Cortex of kidney (tissue), 1 donor: ENCODE measurements at places on chromosomes 3 and 15.

DNA sequence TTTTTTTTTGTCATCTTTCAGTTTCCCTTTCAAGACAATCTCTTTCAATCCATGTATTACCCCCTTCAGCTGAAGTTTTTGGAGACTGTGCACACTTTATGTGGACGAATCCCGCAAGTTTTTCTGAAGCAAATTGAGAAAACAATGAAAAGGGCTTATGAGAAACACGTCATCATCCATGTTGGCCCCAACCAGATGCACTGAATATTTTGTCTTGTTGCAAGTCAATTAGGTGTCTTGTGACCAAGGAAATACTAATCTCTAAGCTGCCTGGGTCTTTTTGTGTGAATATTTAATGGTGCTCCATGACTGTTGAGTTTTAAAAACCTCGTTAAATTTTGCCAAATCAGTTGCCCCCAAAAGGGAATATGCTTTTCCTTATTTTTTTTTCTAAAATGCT, 21.7 kb upstream of the PPP4R2 start:
- DNase-seq = no peak

- no peak for DNase-seq
These were observed 3.4 kb downstream of the IL20RB start for GRCh38 chr3:136960838-136961836.

DNA sequence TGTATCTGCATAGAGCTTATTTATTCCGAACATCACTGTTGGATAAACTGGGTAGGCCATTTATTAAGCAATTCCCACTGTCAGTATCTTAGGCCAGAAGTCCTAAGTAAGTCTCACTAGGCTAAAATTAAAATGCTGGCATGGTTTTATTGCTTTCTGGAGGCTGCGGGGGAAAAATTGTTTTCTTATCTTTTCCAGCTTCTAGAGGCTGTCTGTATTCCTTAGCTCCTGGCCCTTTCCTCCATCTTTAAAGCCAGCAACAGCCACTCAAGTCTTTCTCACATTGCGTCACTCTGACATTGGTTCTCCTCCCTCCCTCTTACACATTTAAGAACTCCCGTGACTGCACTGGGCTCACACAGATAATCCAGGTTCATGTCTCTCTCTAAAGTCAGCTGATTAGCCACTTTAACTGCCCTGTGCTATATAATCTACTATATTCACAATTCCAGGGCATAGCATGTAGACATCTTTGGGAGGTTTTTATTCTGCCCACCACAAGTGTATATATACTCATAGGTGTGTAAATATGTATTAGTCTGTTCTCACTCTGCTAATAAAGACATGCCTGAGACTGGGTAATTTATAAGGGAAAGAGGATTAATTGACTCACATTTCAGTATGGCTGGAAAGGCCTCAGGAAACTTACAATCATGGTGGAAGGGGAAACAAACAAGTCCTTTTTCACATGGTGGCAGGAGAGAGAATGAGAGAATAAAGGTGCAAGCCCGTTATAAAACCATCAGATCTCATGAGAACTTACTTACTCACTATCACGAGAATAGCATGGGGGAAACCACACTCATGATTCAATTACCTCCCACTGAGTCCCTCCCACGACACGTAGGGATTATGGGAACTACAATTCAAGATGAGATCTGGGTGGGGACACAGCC, 113.5 kb upstream of the SLC7A14 start:
- DNase-seq = no peak

DNA sequence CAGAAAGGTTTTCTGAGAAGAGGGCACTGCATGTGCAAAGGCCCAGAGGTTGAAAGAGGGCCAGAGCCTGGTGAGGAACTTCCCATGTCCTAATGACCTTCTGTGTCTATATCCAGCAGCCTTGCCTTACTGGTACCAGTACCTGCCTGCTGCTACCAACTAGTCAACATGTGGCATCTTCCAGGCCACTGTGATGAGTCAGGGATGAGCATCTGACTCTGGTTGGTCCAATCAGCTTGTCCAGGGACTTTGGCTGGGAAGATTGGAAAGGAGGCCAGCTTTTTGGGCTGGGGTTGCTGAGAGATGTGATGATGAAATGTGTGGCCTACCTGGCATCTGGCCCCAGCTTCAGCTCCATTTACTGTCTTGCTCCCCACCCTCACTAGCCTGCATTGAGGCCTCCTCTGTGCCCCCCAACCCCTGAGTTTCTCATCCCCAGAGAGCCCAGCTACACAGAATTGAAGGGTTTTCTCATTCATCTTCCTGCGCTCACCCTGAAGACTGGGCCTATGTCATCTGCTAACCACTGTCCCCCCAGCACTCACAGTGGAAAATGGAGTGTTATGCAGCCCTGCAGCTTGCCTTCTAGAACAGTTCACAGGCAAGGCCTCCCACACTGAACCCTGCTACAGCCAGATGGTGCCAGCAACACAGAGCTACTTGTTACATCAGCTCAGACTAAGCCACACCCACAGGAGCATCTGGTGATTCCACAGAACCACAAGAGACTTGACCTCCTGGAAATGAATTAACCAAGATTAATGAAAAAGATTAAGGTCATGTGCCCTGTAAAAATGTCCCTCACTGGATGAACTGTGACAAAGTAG, 1.3 kb upstream of the TWF2 start:
- DNase-seq = no peak

GRCh38 chr15:101723171-101723873, 951 bp downstream of the TARS3 start:
- no peak for DNase-seq

GRCh38 chr3:69738859-69739203, 433 bp upstream of the MITF start:
- DNase-seq = no peak

- no peak for DNase-seq
These were observed 340.3 kb upstream of the RBMS3 start for GRCh38 chr3:28940530-28940929.

GRCh38 chr3:195838714-195839113, 27.0 kb upstream of the MUC4 start:
- no peak for DNase-seq

DNA sequence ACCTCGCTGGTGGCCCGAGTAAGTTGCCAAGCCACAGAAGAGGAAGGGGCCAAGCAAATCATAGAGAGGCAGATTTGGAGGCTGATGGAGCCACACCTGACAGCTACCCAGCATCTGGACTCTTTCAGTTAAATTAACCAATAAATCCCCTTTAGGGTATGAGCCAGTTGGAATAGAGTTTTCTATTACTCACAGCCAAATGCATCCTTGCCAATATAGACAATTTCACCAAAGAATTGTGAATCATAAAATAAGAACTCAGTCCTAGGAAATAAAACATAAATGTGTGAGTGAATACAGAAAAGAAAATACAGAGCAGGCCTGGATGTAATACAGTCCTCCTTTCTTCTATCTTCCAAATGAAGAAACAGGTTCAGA, 161.6 kb upstream of the ANKRD28 start:
- no peak for DNase-seq

GRCh38 chr15:56358604-56359003, 6.6 kb upstream of the TEX9 start:
- no peak for DNase-seq

DNA sequence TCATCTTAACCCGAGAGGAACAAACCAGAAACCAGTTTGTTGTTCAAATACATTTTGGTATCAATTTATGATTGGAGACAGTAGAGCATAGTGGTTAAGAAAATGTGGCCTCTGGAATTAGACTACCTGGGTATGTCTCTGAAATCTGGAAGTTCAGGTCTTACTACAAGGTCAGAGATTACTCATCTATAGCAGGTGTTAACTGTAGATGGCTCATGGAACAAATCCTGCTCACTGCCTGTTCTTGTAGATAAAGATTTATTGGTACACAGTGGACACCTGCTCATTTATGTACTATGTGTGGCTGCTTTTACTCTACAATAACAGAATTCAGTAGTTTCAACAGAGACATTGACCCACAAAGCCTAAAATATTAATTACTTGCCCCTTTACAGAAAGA, 413.3 kb downstream of the CNTN6 start:
- no peak for DNase-seq

DNA sequence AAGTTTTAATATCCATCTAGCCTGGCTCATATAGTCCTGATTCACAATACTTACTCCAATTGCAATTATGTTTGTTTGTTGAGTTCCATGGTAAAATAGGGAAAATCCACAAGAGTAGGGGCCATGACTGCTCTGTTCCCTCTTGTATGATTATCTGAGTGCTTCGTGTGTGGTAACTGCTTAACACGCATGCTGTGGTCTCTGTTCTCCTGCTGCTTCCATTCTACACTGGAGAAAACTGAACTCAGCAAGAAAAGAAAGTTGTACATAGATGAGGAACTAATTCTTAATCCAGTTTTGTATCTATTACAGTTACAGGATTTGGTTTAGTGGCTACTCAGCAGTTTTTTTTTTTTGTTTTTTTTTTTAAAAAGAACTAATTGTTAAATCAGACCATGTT, 223.0 kb upstream of the SATB1 start:
- no peak for DNase-seq

GRCh38 chr3:194275721-194276120, 75.4 kb downstream of the CPN2 start:
- DNase-seq = no peak

DNA sequence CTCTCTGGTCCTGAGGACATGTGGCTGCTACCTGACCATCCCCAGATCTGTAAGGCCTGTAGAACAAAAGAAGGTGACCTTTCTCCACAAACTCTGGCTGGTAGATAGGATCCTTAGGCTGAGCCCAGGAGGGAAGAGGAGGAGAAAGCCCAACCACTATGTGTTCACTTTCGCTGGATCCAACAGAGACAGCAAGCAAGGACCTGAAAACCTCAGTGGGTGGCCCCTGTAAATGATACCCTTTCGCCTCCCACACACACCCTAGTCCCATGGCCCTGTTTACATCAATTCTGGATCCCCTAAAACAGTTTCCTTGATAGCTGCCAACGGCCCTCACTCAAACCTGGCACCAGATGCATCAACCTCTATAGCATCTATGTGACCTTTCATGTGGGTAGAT, 22.4 kb downstream of the CCDC12 start:
- DNase-seq = no peak

DNA sequence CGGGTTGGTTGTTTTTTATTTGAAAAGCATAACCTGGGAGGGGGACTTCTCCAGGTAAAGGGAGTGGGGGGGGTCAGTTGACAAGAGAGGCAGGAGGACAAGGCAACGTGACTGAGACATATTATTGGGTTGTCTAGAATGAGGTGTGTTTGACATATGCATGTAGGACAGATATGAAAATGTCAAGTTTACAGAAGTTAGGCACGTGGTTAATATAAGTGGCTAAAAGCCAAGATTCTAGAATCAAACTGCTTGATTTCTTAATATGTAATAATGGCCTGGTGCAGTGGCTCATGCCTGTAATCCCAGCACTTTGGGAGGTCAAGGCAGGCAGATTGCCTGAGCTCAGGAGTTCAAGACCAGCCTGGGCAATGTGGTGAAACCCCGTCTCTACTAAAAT, 212.8 kb downstream of the SQOR start:
- DNase-seq = no peak

- DNase-seq = no peak
These were observed 15.9 kb downstream of the ABTB1 start for GRCh38 chr3:127688416-127689265.

GRCh38 chr15:32042269-32042972, 12.1 kb downstream of the CHRNA7 start:
- DNase-seq = no peak

DNA sequence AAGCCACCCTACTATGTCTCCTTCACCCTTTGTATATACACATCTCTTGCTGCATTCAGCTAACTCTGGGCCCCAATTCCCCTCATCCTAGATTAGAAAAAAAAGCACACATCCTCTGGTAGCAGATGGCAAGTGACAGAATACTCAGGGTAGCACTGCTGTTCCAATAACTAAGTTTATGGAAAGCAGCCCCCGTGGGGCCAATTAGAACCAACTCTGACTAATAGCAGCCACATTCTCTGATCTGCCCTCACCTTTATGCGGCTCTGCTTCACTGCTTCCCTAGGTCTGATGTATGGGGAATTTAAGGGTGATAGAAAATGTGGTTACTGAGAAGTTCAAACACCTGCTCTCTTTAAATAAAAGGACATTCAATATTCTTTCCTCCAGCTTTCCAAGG, 74.9 kb upstream of the SETMAR start:
- DNase-seq = no peak

- DNase-seq = no peak
These were observed 158.0 kb upstream of the P2RY1 start for GRCh38 chr3:152676810-152677379.

DNA sequence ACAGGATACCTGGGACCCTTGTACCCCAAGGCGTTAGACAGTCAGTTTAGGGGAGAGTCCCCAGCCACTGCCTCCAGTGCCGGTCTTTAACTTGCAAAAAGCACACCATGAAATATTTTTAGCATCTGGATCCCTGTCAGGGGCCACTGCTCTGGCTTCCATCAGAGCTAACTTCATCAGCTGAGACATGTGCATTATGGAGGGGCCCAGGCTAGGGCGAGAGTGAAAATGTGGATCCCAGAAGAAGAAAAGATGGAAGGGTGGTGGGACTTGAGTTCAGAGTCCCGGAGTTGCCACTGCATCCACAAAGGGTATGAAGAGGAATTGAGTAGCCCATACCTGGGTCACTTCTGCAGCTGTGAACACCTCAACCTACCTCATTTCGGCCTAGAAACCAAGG, 23.5 kb upstream of the SPATA12 start:
- DNase-seq = no peak

DNA sequence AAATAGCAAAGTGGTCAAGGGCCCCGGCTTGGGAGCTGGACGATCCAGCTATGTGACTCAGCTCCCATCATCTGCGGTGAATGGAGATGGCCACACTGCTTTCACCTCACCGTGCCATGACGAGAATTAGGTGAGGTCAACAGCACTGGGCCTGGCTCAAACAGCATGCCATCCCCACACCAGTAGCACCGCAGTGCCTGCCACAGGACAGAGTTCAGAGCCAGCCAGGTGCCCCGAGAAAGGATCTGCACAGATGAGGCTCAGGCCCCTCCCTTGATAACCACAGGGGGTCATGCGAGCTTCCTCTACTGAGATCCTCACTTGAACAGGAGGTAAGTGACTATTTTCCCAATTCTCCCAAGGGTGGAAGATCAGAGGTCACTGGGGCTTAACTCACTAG, 29.4 kb downstream of the ZXDC start:
- DNase-seq = no peak

GRCh38 chr3:54870423-54870822, 57.4 kb downstream of the LRTM1 start:
- DNase-seq = no peak
